ENCODE measurements at places on chromosomes 7 and 10.

GRCh38 chr10:113133497-113134115 lies 183.6 kb downstream of the TCF7L2 start:
- no peak for DNase-seq

DNA sequence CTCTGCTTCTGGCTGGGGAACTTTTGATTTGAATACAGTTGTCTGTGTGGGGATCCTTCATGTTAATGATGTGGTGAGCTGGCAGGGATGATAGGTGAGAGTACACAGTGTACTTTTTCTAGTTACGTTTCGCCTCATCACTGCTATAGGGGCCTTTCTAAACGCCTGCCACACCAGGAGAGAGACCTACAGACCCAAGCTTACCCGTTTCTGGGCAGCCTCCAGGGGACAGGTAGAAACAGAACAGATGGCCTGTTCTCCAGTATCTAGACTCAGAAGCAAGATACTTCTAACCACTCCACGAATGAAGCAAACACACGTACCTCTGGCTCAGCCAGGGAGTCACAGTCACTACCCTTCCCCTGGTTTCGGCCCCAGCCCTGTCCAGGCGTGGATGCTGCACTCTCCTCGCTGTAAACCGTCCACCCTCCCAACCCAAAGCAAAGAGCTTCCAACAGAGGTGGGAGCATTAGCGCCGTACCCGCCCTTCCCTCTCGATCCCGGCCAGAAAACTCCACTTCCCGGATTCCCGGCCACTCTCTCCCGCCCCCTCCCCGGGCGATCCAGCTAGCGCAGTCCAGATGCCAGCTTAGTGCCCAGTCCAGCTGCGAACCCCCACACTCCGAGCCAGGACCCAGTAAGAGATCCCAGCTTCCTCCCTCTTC lies 1.2 kb downstream of the CCDC6 start:
- peak; percentile 40 for DNase-seq

DNA sequence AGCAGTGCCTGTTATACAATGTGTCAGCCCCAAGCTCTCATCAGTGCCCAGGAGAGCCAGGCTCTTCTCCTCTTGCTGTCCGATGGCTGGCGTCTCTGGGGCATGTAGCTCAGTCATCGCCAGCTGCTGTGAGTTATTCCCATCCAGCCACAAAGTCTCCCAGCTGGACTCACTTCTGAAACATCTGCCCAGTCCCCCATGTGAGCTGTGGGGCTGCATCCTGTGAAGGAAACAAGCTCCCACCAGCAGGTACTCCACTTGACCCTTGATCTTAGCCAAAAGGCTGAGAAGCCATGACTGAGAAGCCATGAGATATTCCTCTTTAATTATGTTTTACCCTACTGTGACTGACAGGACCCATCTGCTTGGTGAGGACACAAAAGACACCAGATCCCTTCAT lies 212.7 kb upstream of the IGFBP3 start:
- no peak for DNase-seq

DNA sequence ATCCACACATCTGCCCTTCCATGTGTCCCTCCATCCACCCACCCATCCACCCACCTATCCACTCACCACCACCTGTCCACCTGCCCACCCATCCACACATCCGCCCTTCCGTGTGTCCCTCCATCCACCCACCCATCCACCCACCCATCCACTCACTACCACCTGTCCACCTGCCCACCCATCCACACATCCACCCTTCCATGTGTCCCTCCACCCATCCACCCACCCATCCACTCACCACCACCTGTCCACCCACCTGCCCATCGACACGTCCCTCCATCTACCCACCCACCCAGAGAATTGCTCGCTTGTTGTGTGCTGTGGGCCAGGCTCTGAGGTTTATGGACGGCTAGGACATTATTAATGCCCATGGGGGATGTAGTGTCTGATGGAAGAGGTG lies 500.2 kb downstream of the DNAJB6 start:
- no peak for DNase-seq

DNA sequence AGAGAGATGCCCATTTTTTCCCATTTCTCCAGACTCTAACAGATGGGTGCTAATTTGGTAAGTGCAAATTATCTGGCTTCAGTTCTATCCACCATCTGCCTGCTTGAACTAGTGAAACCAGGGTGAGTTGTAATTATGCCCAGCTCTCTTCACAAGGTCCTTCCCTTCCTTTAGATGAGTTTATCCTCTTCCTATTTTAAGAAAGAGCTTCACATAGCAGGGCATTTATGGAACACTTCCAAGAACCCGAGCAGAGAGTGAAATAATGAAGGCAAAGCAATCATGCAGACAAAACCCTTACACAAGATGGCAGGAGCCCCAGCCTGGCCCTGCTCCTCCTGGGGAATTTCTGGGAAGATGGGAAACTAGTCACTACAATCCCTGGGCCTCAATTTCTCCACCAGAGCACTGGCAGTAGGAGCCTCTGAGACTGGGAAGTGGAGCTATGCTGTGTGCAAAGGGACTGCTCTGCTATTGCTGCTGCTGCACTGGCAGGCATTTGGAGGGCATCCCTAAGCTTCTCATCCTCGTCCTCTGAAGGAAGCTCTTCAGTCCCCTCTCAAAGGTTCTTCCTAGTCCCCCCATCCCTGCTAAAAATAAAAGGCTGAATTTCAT lies 33.7 kb upstream of the PLXNA4 start:
- no peak for DNase-seq

All from activated CD4-positive, alpha-beta memory T cell treated with anti-CD3 and anti-CD28 coated beads, Interleukin-2, amount 10 ng/mL, durations not matched to agents 7 days and 5 days (primary cell).